Activated CD4-positive, alpha-beta memory T cell treated with anti-CD3 and anti-CD28 coated beads, Interleukin-2, amount 10 ng/mL, durations not matched to agents 7 days and 5 days (primary cell): ENCODE measurements at places on chromosomes 2 and 18. TPM values are rescaled to one million over a fixed set of nuclear protein-coding genes. Genes with fewer than 3 reads are reported as not detected.

Gene HOXD9
- not detected for total RNA-seq

Gene IL18RAP
- 7.2 TPM for total RNA-seq

Gene GALR1
- not detected for total RNA-seq

Gene ME2
- total RNA-seq = 73.6 TPM

Gene CDH2
- total RNA-seq = not detected
